Mononuclear cell (primary cell): ENCODE measurements at places on chromosomes 11 and 22. TPM values are rescaled to one million over a fixed set of nuclear protein-coding genes. Genes with fewer than 3 reads are reported as not detected.

Gene NPAS4
- total RNA-seq: not detected

Gene PATE2
- not detected for total RNA-seq

Gene TRIM34
- 7.2 TPM for total RNA-seq

Gene SLC17A6
- total RNA-seq: not detected

Gene MPZL3
- total RNA-seq: 16.7 TPM

Gene SAA2
- 0.63 TPM for total RNA-seq

Gene USH1C
- total RNA-seq: not detected

Gene XPNPEP3
- total RNA-seq: 11.0 TPM

Gene MUC5AC
- under 0.01 TPM for total RNA-seq

Gene RCOR2
- not detected for total RNA-seq

Gene ZBTB44
- 76.5 TPM for total RNA-seq

Gene TEX54
- total RNA-seq: 2.4 TPM

Gene HBB
- 76.0 TPM for total RNA-seq

Gene FGF4
- total RNA-seq: not detected

Gene OR52E4
- not detected for total RNA-seq

Gene KRTAP5-1
- not detected for total RNA-seq

Gene PHLDA2
- total RNA-seq: 1.7 TPM

Gene NCF4
- 22.8 TPM for total RNA-seq

Gene SCT
- not detected for total RNA-seq

Gene ASRGL1
- total RNA-seq: 6.0 TPM

Gene C22orf23
- total RNA-seq: not detected

Gene STK33
- 1.2 TPM for total RNA-seq

Gene MMP11
- 0.94 TPM for total RNA-seq

Gene RIC3
- total RNA-seq: 27.5 TPM

Gene SPDYC
- total RNA-seq: not detected

Gene CFAP300
- not detected for total RNA-seq

Gene APOL6
- total RNA-seq: 54.4 TPM

Gene OR51M1
- total RNA-seq: 0.10 TPM

Gene JHY
- total RNA-seq: 2.3 TPM

Gene ANKK1
- 0.31 TPM for total RNA-seq

Gene SMIM35
- 0.21 TPM for total RNA-seq

Gene TCN1
- 0.52 TPM for total RNA-seq

Gene EMID1
- 0.21 TPM for total RNA-seq

Gene MRGPRX4
- not detected for total RNA-seq
